ENCODE measurements at places on chromosomes 7 and 10.

DNA sequence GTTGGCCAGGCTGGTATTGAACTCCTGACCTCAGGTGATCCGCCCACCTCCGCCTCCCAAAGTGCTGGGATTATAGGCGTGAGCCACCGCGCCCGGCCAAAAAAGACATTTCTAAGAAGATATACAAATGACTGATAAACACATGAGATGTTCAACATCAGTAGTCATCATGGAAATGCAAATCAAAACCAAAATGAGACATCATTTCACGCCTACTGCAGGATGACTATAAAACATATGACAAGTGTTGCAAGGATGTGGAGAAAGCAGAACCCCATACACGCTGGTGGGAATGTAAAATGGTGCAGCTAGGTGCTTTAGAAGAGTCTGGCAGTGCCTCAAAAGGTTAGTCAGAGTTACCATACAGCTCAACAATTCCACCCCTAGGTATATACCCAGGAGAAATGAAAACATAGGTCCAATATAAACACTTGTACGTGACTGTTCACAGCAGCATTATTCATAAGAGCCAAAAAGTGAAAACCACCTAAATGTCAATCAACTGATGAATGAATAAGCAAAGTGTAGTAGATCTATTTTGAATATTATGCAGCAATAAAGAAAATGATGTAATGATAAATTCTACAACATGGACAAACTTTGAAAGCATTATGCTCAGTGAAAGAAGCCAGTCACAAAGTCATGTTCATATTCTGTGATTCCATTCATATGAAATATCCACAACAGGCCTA, 24.5 kb downstream of the TMEM209 start:
- no peak for DNase-seq

- no peak for DNase-seq
Observed at GRCh38 chr7:81725812-81726127, 44.1 kb downstream of the HGF start.

DNA sequence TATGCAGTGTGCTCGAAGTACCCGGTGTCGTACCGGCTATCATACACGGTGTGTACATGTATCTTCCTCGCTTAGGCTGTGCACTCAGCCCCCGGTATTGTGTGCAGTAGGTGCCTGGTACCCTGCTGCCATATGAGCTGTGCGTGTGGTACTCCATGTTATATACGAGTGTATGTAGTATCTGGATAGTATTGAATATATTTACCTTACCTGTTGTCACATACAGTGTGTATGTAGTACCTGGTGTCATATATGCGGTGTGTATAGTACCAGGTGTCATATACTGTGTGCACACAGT, 1.2 kb downstream of the ZMYND11 start:
- peak; percentile 30 for DNase-seq

DNA sequence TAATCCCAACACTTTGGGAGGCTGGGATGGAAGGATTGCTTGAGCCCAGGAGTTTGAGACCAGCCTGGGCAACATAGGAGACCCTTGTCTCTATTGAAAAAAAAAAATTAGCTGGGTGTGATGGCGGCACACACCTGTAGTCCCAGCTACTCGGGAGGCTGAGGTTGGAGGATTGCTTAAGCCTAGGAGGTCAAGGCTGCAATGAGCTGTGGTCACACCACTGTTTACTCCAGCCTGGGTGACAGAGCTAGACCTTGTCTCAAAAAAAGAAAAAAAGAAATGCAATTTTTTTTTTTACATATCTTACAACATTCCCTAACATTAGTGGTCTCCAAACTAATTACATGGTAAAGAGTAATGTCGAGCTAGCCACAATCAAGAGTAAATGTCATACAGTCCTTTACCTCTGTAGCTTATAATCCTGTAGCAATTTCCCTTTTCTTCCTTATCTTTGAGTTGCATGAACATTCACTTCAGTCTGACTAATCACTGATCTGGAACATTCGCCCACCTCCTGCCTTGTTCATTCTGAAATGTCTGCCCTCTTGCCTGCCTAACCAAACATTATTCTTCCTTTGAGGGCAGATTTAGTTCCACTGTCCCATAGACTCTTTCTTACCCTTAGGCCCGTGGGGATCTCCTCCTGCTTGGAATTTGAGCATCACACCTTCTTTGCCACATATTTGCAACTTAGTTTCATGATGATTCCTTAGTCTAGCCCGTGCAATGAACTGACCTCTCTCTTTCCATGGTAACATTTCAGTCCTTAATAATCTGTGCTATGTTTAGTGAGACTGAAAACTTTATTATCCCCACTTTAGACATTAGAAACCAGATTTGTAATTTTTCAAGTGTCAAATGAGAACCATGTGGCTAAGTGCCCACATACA, 4.8 kb upstream of the VCL start:
- no peak for DNase-seq

DNA sequence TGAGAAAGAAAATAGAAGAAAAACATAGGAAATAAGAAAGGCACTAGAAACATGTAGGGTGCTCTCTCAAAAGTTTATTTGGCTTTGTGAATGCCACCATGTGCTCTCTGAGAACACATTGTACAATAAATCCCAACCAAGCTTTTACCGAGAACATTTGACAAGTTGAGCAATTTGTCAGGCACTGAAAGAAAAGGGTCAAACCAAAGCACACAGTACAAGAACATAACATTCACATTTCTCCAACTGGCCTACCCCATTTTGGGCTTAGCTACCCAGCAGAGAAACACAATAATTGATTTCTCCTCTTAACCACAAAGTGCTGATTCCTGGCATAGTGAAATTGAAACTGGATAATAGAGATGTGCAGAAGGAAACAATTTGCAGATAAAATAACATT, 69.2 kb upstream of the SLC39A12 start:
- no peak for DNase-seq

Data from NCI-H510A treated with DMSO at 0.1 percent for 48 hours (cell line).